ENCODE measurements at places on chromosomes 4 and X.

DNA sequence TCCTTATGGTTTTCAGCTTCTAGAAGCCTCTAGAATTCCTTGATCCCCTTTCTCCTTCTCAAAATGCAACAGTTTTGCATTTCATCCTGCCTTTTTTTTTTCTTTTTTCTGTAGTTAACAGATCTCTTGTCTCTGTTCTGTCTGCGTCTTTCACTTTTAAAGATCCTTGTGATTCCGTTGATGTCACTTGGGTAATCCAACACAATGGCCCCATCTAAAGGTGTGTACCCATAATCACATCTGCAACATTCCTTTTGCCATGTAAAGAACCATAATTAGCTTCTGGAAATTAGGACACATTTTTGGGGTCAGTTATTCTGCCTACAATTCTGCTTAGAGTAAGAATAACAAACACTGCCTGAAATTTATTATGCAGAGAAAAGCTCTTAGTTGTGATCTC, 1180.9 kb upstream of the ADGRL3 start:
- no peak for DNase-seq

- no peak for DNase-seq
These were observed 31.8 kb downstream of the HPGD start for GRCh38 chr4:174490451-174490961.

- DNase-seq, result no peak
These were observed 54.2 kb upstream of the SPANXN3 start for GRCh38 chrX:143571521-143571920.

- DNase-seq, result no peak
These were observed 76.8 kb upstream of the PSAPL1 start for GRCh38 chr4:7511525-7511924.

DNA sequence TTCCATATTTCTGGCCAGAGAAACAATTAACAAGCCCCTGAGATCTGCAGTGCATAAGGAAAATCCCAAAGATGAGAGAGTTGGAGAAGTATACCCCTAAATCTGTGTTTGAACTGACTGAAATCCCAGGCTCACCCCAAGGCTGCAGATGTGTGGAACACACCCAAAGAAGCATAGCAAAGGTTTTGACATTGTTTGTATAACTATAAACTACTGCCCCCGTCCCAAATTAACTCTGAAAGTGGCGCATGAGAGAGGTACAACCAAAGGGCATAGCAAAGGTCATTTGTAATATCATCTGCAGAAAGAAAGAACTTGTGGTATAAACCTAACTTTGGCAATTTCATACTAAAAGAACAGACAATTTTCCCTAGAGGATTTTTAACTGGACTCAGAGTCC, 157.9 kb downstream of the DCAF12L1 start:
- DNase-seq, result no peak

DNA sequence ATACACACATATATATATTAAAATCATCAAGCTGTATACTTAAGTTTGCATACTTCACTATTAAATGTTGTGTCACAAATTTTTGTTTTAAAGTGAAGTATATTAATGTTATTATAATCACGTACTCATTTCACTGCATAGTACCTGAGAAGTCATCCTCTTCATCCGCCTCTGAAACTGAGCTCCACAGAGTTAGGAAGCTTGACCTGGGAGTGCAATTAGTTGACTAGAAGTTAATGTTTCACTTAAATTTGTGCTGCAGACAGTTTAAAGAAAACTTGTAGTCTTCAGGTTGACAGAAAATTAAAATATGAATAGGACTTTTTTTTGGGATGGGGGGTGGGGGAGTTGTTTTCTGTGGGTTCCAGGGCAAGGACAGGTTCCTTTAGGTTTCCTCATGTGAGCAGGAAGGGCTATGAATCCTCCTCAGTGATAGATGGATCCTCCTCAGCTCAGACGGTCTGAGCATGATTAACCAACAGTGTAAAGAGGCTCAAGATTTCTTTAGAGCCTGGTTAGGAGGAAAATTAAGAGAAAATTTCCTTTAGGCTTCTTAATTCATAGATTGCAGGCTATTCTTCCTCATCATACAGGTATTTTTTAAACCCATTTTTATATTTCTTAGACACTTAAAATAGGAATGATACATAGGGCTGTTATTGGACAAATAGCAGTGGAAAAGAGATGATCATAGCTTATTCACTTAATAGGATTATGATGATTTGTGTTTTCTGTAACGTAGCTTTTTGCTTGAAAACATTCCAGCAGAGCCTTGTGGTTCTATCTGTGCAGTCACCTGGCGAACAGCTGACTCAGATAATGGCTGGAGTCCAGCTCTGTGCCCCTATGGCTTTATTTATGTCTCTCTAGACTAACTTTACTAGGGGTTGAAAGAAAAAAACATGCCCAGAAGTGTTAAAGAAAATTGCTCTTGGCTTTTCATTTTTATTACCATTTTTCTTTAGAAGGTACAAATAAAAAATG, 102.7 kb downstream of the SLC4A4 start:
- no peak for DNase-seq

DNA sequence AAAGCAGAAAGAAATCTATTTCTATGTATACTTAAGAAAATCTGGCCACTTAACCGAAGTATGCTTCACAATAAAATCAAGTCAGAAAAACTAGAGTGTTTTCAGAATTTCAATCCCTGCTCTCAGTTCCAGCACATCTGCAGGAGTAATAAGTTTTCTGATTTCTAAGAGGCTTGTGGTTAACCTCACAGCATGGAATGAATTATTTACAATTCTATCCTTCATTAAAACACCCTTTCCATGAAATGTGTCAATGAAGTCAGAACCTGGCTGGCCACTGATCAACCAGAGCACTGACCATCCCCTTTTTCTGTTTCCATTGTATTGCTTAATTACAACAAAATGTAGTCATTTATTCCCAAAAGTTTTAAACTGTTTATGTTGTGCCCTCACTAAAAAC, 781.4 kb upstream of the INTU start:
- no peak for DNase-seq

GRCh38 chr4:8108261-8108660, 50.4 kb downstream of the ABLIM2 start:
- no peak for DNase-seq

DNA sequence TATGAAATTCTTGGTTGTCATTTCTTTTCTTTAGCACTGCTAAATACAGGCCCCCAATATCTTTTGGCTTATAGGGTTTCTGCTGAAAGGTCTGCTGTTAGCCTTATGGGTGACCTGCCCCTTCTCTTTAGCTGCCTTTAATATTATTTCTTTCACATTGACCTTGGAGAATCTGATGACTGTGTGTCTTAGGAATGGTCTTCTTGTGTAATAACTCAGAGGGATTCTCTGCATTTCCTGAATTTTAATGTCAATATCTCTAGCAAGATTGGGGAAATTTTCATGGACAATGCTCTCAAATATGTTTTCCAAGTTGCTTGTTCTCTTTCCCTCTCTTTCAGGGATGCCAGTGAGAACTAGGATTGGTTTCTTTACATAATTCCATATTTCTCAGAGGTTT, 292.4 kb downstream of the SLC7A11 start:
- DNase-seq, result no peak

- DNase-seq, result no peak
These were observed 2.9 kb upstream of the KLHL2 start for GRCh38 chr4:165204462-165204830.

- no peak for DNase-seq
These were observed 10.3 kb downstream of the PKD2 start for GRCh38 chr4:88017516-88018297.

DNA sequence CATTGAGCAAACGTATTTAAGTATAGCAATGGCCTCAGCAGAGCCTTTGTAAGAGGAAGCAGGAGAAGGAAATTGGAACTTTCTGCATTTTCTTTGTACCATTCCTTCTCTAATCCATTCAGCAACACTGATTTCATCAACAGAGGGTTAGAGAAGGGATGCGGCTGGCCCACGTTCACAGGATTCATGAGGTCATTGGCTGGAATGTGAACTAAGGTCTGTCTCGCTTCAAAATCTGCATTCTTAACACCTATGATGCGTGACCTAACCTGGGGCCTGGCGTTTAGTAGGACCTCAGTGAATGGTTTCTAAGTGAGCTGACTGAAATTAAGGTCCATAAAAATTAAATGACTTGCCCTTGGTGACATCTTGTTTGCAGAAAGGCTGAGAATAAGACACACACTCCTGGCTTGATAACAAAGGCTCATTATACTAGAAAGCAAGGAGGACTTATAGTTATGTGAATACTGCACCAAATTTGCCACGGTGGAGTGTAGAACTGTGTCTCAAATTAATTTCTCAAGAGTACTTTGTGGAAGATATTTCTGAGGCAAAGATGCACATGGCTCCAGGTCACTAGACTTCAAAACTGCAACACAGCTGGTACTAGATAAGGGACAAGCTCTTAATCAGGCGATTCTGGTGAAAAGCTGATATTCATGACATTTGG, 25.4 kb downstream of the FGFBP1 start:
- no peak for DNase-seq

DNA sequence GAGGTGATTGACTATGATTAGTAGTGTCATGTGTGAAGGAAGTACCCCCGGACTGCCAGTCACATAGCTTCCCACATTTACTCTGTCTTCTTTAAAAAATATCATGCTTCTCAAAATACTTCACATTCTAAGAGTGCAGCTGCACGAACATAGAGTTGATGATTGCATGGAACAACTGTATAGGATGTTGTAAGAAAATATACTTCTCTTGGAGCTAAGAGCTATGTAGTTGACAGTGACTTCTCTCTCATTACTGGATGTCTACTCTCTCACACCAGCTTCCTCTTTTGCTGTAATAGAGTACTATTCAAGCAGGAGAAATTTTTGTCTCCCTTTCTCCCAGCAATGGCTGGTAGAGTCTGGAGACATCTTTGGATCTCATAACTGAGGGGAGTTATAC, 99.4 kb upstream of the PUDP start:
- no peak for DNase-seq

- no peak for DNase-seq
These were observed 66.8 kb downstream of the SOWAHB start for GRCh38 chr4:76830964-76831703.

- DNase-seq, result no peak
These were observed 46.1 kb upstream of the NAP1L5 start for GRCh38 chr4:88743696-88744095.

- no peak for DNase-seq
These were observed 393.0 kb downstream of the PPP1R2C start for GRCh38 chrX:42384956-42385355.

DNA sequence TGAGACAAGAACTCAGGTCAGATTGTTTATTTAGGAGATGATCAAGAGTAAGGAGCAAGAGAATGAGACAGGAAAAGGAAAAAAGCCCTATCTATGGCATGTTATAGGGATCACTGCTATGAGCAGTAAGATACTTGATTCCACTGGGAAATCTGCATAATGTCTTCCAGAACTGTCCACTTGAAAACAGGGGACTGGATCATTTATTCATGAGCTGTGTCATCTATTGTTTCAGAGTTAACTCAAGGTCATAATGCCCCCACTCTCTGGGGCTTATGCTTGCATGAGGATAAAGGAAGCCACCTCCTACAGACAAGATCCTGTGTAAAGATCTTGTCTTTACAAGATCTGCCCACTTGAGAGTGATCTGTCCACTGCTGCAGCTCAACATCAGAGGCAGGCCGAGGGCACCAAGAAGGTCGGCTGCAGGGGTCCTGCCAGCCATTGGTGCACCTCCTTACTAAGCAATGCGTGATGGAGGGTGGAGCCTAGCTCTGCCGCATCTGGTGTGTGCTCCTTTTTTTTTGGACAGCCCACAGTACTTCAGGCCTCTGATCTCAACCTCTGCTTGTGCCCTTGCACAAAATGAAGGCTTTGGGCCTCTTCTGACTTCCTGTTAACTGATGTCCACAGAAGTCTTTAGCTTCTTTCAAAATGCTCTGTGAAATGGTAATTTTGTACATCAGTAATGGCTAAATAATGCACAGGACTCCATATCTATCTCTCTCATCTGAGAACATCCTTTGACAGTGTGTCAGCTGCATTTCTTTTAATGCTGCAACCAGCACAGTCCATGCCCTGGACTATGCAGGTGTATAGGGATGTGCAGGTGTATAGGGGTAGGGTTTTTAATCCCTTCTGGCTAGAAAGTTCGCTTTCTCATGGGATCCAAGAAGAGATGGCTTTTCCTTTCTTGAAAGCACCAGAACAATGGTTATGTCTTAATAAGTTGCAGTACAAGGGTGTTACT, 95.9 kb upstream of the TRPC3 start:
- no peak for DNase-seq

DNA sequence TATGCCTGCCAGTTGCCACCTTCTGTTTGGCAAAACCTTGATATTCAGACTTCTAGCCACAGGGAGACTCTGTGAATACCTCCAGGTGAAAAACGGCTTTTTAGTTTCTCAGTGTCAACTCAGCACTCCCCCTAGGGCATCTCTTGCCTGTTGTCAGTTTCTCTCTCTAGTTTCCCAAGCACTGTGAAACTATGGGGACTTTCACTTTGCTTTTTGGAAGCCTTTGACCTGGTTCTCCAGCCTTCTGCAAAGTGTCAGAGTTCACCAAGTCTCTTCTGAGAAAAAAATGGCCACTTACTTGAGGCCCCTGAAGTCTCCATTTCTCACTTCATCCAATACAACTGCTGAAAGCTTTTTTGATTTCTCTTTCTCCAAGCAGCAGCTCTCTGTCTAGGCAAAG, 521.5 kb downstream of the INPP4B start:
- no peak for DNase-seq

DNA sequence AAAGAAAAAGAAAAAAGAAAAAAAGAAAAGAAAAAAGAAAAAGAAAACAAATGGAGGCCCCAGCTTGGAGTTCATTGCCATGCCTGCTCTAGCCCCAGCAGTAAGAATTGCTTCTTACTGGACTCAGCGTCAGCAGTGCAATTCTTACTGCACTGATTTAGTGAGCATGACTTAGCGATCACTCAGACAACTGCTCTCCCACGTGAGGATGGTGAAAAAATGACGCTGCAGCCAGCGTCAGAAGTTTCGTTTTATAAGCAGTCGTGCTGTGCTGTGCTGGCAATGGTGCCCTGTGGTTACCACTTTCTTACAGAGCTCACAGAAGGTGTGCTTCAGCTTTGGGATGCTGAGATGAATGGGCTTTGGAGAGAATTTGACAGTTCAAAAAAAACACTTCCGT, 68.3 kb upstream of the DDX3X start:
- DNase-seq, result no peak

DNA sequence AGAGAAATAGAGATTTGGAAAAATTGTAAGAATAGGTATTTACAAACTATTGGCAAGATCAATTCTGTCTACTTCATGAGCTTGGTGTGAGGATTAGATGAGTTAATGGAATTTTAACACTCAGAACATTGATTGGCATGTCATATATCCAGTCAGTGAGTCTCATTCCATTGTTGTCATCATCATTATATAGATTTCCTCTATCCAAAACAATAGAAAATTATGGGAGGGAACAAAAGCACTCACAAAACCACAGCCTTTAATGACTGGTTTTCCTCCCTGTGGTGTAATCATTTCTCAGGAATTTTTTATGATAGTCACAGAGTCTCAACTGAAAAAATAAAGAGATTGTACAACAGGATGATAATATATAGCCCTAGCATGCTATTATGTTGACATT, 21.1 kb downstream of the KLHL5 start:
- no peak for DNase-seq

Measured in spleen (tissue), 13 donors.